ENCODE measurements at places on chromosomes 3 and 15. TPM values are rescaled to one million over a fixed set of nuclear protein-coding genes. Genes with fewer than 3 reads are reported as not detected.

The ZBTB47 gene
- polyA plus RNA-seq = 13.0 TPM

The FETUB gene
- polyA plus RNA-seq = 0.05 TPM

The PLAAT1 gene
- polyA plus RNA-seq = 1.6 TPM

The ARPIN gene
- polyA plus RNA-seq = 13.5 TPM

The BLM gene
- polyA plus RNA-seq = 2.9 TPM

The PLSCR4 gene
- 0.05 TPM for polyA plus RNA-seq

GRCh38 chr3:99012051-99012450, 110.6 kb upstream of the DCBLD2 start:
- DNase-seq = no peak

- no peak for DNase-seq
Observed at GRCh38 chr3:151262871-151263525, 15.3 kb downstream of the P2RY14 start.

- DNase-seq = no peak
Observed at GRCh38 chr3:94083261-94083660, 20.4 kb downstream of the NSUN3 start.

GRCh38 chr3:149016669-149017541, 25.6 kb downstream of the GYG1 start:
- no peak for DNase-seq

GRCh38 chr3:140206196-140207040, 271.4 kb downstream of the CLSTN2 start:
- peak; percentile 57 for DNase-seq

DNA sequence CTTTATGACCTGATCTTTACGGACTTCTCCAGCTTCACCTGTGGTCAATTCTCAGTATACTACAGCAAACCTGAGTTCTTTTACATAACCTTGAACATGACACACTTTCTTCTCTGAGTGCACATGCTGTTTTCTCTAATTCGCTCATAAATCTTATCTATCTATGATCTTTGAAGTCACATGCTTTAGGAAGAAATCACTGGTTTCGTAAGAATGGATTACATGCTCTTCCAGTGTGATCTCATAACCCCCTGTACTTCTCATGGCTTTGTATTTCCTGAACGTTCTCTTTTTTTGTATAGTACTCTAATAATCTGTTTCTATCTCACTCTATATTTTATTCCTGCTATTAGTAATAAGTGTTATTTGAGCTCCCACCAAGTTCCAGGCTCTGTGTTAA, 1165.2 kb downstream of the TBL1XR1 start:
- no peak for DNase-seq

DNA sequence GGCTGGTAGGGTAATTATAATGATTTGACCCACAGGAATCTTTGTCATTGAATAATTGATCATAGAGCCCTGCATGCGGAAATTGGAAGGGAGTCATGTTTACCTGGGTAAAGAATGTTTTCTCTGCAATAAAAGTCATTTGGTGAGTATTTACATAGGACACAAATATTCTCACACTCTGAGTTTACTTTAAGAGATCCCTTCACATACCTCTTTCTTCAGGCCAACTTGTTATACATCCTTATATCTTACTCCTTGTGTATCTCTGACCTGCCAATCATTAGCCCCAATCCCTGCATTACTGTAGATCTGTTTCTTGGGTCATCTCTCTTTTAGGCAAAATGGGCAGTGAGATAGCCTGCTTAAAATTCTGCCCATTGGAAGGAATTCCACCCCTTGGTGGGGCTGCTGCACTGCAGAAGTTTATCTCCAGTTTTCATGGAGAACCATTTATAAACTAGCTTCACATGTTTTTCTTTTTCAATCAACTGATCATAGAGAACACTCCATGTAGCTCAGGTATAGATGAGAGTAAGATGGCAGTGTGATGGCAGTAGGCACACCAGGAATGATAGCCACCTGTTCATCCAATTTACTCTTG, 46.2 kb downstream of the ILDR1 start:
- no peak for DNase-seq

GRCh38 chr3:69443457-69443920, 57.6 kb upstream of the FRMD4B start:
- DNase-seq = no peak

DNA sequence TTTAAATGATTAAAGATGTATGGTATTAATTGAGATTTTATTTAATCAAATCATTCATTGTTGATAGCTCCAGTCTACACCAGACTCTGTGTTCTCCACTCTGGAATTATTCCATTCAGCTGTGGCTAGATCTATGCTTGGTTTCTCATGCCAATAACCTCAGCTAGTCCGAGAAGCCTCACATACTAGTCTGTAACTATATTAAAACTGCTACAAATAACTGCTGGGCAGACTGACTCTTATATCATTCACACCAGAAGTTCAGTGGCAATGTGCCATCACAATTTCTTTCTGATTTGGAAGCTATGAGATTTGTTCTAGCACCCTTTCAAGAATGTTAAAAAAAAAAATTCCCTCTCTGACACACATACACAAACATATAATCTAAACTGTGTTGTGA, 947.3 kb downstream of the ROBO1 start:
- DNase-seq = no peak

GRCh38 chr3:36397841-36398240, 17.5 kb downstream of the STAC start:
- no peak for DNase-seq

DNA sequence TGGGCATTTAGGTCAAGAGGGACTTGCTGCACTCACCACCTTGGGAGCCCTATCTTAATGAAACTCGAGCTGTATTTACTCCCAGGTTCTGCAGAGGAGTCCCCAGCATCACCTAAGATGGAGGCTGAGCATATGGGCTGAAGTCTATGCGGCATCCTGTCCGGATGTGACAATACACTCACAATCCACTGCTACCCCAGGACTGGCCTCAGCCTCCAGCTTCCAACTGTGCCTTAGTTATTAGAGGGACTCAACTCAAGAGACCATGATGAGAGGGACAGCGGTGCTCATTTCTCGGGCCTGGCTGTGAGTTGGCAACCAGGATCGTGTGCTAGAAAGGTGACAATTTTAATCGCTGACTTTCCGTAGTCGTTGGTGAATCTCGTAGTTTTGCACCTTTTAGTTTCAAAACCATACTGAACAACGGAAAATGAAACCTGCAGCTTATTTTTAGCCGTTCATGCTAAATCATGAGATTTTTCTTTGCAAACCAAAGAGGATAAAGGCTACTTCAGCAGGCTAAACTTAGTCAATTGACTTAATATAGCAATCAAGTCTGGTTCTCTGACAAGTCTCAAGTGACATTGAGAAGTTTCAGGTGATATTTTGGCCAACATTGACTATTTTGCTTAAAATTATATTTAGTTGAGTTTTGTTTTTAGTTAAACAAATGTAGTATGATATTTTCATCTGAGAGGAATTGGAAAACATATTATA, 11.1 kb downstream of the ZBTB38 start:
- no peak for DNase-seq

DNA sequence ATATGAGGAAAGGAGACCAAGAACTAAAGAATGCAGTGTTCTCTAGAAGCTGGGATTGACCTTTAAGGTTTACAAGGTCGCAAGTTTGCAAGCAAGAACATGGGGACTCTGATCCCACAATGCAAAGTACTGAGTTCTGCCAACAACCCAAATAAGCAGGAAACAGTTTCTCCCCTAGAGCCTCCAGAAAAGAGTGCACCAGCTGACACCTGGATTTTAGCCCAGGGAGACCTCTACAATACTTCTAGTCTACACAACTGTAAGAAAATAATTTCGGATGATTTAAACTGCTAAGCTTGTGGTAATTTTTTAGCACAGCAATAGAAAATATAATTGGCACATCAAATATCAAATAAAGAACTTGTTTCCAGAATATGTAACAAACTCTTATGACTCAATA, 46.4 kb downstream of the EHHADH start:
- no peak for DNase-seq

- no peak for DNase-seq
Observed at GRCh38 chr3:76644305-76644675, 395.6 kb upstream of the ROBO2 start.

GRCh38 chr3:126360046-126360713, 3.0 kb upstream of the KLF15 start:
- DNase-seq = no peak

GRCh38 chr3:87575550-87575949, 299.2 kb upstream of the POU1F1 start:
- no peak for DNase-seq
